ENCODE measurements at places on chromosomes 6 and 20.
A peak's percentile ranks its signal among the peaks of the same experiment; 100 is the strongest.

DNA sequence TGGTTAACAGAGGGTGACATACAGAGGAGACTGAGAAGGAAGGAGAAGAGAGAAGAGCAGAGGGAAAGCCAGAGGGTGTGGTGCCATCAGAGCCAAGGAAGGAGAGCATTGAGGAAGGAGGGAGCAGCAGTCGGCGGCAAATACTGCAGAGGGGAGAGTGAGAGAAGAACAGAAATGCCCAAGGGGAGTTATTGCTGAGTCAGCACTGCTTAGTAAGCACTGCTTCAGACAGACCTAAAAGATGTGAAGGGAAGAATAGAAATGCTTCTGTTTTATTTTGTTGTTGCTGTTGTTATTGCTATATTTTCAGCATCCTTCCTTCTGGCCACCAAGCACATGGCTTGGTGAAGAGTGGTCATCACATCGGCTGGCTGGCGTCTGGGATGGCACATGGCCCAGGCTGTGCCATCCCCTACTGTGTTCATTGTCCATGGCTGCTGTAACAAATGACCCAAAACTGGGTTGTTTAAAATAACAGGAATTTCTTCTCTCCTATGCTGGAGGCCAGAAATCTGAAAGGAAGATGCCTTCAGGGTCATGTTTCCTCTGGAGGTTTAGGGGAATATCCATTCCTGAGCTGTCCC is 204.1 kb upstream of the CNR1 start:
- no peak for DNase-seq

DNA sequence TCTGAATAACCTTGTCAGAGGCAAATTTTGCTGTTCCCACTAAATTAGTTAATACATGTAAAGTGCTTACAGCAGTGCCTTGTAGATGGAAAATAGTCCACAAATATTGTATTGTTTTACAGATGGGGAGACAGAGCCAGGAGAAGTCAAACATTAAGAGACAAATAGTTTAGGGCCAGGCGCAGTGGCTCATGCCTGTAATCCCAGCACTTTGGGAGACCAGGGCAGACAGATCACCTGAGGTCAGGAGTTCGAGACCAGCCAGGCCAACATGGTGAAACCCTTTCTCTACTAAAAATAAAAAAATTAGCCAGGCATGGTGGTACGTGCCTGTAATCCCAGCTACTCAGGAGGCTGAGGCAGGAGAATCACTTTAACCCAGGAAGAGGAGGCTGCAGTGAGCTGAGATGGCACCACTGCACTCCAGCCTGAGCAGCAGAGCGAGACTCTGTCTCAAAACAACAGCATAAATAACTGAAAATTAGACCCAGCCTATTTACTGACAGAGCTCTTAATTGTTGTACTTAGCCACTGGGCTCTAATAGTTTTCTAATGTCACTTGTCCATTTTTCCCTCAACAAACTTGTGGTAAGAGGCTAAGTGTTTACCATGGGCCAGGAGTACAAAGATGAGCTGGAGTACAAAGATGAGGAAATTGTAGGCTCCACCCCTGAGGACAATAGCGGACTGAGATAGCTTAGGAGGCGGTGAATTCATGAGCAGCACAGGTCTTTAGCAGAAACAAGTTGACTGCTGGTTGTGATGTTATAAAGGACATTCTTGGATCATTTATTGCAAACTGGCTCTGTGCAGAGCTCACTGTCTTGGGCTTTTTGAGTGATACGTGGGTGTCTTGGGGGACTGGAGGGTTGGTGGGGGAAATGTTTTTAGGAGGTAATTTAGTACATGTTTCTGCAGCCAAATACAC is 6.4 kb downstream of the ZSWIM3 start:
- peak; percentile 46 for DNase-seq

- DNase-seq, result no peak
Observed at GRCh38 chr6:24394061-24394779, 8.5 kb upstream of the MRS2 start.

- DNase-seq, result peak; percentile 54
Observed at GRCh38 chr6:149209871-149210775, 107.4 kb upstream of the TAB2 start.

DNA sequence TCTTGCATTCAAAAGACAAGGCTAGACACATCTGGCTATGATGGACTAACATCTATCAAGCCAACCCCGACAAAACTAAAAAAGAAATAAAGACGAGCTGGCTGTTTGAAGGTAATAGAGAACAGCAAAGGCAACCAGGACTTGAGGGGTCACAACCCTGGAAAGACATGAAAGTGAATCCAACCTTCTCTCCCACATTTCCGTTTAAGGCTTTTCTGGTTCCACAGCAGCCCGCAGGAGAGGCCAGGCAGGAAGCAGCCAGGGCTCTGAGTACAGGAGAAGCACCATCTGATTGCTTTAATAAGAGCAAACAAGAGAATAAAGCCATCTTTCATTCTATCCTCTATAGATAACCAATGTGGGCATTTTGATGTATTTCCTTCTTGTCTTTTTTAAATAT is 14.3 kb downstream of the CNKSR3 start:
- no peak for DNase-seq

GRCh38 chr20:43799741-43800140 is 72.9 kb upstream of the GTSF1L start:
- no peak for DNase-seq

DNA sequence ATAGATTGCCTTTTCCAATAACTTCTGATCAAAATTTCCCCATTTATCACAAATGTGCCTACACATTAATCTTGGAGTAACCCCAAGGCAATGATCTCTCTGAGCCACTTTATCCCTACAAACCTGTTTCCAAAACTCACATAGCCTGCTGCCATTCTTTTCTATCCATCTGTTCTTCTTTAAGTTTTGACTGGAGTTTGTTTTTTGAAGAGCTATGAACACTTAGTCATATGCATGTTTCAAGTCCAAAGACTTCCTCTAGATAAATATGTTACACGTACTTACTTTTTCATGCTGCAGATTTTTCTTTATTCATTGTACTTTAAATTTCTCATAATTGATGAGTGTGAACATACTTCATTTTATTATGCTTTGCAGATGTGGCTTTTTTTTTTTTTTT is 488.9 kb upstream of the CITED2 start:
- DNase-seq, result no peak

DNA sequence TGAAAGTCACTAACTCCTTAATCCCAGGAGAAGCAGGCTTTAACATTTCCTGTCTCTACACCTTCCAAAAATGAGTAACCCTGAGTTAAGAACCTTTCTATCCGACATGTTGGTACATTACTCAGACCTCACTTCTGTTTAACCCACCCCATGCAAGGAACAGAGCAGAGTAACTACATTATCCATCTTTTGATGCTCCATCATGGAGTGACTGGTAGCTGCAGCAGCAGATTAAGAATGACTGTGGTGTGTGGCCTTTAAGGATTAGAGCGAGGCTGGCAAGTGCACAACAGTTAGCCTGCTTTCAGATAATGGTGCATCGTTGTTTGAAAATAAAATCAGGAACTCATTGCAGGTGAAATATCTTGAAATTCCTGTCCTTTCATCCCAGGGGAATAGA is 2.0 kb downstream of the TRAF3IP2 start:
- no peak for DNase-seq

DNA sequence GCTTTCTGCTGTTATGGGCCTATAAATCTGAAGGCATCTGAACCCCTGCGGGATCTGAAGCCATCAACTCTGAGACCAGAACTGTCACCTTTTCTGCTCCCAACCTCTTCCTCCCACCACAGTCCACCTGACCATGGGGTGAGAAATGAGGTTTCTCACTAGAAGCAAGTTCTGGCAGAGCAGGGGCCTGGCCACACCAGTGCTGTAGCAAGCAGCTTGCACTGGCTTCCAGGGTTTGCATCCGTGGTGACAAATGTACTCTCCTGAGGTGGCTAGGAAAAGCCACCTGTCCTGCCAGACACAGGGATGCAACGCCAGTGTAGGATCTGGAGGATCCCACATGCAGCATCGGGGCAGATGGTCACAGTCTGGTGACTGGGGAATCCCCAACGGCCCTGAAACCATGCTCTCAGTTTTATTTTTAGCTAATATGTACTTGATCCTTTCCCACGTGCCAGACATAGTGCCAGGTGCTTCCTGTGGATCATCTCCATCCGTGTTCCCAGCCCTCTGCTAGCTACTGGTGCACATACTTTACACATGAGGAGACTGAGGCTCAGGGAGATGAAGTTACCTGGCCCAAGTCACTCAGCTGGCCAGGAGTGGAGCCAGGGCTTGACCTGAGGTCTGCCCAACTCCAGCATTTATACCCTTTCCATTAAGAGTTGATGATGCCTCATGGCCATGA is 122.1 kb upstream of the SPACA1 start:
- DNase-seq, result no peak

GRCh38 chr6:89462503-89462902 is 29.6 kb downstream of the ANKRD6 start:
- DNase-seq, result no peak

DNA sequence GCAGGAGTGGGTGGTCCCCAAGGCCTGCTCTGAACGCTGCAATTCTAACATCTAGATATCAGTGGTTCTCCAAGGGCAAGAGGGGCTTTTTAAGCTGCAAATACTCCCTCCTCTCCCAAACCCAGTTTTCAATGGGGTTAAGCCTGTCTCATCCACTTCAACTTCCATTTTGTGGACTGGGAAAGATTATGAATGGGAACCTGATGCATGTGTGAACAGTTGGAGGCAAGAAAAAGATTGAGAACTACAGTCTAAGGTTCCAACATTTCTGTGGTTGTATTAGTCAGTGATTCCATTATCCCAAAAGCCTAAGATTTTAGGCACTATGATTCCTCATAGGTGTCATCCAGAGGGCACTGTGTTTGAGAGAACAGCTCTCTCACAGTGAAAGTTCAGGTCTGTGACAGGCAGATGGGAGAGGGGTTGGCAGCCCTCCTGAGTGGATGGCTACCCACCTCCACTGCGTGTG is 53.7 kb downstream of the HNF4A start:
- DNase-seq, result no peak

- no peak for DNase-seq
Observed at GRCh38 chr20:10282979-10283456, 64.4 kb downstream of the SNAP25 start.

GRCh38 chr20:10720565-10720964 is 46.8 kb upstream of the JAG1 start:
- no peak for DNase-seq

- DNase-seq, result peak; percentile 26
Observed at GRCh38 chr6:37820718-37821079, 1.2 kb downstream of the ZFAND3 start.

DNA sequence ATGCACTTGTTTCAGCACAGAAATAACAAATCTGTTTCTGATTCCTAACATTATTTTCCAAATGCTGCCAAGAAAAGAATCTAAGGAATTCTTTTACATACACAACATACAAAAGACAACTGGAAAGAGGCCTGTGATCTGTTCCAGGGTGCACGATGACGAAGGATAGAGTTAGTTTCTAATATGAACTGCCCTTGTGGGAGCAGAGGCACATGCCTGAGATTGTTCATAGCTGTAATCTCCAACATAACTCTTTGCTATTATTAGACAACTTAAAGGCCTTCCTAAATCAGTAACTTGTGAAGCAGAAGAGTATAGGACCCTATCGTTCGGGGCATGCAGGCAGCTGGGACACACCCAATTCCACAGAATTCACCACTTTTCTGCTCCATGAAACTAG is 41.2 kb upstream of the NHSL1 start:
- peak; percentile 35 for DNase-seq

GRCh38 chr6:72559067-72559466 is 62.8 kb upstream of the KCNQ5 start:
- DNase-seq, result no peak

DNA sequence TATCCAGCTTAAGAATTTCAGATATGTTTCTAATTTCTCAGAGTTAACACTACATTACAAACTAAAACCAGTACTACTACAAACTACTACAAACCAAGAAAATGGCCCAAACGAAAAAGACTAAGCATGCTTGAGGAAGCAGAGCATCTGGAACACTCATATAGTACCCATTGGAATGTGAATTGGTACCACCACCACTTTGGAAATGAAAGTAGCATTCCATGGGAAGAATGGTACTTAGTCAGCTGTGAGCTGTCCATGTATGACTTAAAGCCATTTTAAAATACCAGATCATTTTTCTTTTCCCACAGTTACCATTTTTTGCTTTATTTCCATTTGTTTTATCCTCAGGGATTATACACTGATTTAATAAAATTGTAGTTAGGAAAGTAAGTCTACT is 30.5 kb downstream of the FBXO9 start:
- no peak for DNase-seq

GRCh38 chr6:157034436-157035230 is 257.5 kb downstream of the ARID1B start:
- peak; percentile 50 for DNase-seq

- no peak for DNase-seq
Observed at GRCh38 chr20:31615416-31615815, 10.3 kb downstream of the ID1 start.

GRCh38 chr20:19945732-19946670 is 71.2 kb upstream of the NAA20 start:
- DNase-seq, result no peak

DNA sequence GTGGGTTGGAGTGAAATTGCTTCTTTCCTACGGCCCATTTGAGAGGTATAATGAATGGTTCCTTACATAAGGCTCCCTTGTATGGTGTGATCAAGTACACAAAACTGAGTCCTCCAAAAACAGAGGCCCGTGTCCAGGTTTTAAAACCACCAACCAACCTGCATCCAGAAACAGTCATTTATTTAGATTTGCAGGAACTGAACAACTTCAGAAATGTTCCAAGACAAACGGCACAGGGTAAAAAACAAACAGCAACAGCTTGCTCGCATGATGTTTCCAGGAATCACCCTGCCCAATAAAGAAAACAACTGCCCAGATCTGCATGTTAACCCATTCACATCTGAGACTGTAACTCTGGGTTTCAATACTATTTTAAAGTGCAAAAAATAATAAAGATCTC is 40.2 kb upstream of the TRAM2 start:
- DNase-seq, result no peak

- no peak for DNase-seq
Observed at GRCh38 chr6:92682516-92683398, 736.6 kb downstream of the EPHA7 start.

GRCh38 chr6:127272576-127272975 is 5.9 kb downstream of the RNF146 start:
- no peak for DNase-seq

DNA sequence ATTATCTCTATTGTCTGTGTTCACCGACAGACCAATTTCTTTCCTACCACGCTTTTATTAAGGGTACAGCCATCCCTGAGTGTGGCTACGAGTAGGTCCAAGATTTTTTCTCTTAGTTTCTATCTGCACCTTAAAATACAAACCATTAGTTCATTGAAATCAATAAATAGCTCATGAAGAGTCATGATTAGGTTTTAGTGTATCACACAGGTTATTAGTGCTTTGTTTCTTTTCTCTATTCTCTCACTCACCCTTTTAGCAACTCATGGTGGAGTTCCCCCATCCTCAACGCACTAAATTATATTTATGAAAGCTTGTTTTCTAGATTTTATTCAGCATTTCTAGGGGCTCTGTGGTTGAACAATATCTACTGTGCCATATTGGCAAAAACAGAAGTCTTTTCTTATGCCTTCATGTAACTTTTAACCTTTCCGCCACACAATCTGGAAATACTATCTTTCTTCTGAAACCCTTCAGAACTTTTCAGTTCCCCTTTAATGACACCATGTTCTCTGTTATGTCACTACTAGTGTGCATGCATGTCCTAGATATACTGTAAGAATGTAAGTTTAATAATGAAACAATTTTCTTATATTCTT is 128.2 kb upstream of the LAMA2 start:
- DNase-seq, result no peak

GRCh38 chr6:583116-583515 is 73.8 kb downstream of the HUS1B start:
- no peak for DNase-seq
